Midbrain (tissue), 1 donor: ENCODE measurements at places on chromosomes 2 and 18.

- DNase-seq = no peak
These were observed 769 bp downstream of the ATF2 start for GRCh38 chr2:175167076-175167791.

- DNase-seq = peak; percentile 51
These were observed 81.6 kb upstream of the STPG4 start for GRCh38 chr2:47236503-47237215.

DNA sequence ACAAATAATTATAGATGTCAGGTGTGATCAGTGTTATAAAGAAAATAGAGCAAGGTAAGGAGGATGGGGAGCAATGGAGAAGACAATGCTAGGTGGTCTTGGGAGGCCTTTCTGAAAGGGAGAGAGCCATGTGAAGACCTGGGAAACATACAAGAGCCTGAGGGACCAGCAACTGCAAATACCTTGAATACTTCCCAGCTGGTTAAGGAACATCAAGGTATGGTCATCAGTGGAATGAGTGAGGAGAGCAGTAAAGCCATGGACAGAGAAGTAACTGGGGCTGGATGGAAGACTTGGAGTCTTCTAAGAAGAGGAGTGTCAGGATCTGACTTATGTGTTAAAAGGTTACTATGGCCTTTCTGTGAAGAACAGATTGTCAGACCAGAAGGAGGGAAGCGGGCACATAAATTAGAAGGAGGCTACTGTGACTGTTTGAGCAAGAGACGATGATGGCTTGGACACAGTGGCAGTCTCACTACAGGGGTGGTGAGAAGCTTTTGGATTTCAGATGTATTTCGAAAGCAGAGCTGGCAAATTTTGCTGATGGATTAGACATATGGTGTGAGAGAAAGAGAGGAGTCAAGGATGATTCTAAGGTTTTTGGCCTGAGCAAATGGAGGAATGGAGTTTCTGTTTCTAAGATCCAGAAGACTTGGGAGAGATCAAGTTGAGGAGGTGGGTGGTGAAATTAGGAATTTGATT, 22.8 kb upstream of the EXOC6B start:
- no peak for DNase-seq

DNA sequence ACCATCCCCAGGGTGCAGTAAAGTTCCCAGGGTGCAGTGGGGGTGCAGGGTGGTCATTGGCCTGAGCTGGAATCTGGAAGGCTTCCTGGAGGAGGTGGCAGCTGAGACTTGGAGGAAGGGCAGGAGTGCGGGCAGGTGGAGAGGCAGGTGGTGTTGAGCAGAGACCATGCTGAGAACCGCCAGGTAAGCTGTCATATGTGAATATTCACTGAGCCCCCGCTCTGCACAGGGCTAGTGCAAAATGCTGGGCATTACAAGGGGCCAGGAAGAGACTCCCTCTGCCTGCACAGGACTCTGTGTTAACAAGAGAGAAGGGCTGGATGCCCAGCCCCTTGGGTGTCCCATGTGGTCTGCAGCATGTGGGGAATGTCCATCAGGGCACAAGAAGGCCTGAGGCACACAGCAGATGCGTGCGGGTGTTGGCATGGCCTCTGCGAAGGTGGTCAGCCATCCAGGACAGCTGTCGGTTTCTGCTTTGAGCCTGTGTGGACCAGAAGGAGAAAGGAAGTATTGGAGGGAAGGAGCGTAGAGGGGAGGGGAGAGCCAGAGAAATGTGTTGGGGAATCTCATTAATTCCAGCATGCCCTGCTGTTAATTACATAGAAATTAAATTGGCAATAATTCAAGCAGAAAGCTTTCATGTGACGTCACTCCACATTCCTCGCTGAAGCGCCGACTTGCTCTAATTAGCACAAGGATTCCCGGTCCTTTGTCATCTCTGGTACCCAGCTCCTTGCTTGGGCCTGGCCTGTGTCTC, 62.8 kb upstream of the OTOS start:
- DNase-seq = no peak

DNA sequence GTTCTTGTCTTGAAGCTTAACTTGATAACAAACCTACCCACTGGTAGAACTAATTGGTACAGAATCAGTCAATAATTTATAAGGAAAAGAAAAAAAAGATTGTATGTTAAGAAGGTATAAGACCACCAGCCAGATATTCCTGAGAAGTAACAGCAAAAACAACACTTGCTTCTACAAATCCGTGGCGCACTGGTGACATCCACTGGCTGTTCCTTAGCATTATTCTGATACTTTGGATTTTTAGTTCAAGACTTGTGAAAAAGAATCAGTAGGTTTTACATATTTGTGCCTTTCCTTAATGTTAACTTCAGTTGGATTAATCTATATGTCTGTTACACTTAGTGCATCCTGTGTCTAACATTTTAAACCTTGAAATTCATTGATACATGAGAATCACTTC, 141.8 kb downstream of the GRB14 start:
- peak; percentile 57 for DNase-seq

GRCh38 chr2:59754011-59754735, 799.3 kb downstream of the BCL11A start:
- DNase-seq = no peak
